MV-4-11 (cell line): ENCODE measurements at places on chromosomes 7 and 10.

- DNase-seq: no peak
Measured at GRCh38 chr10:34299105-34299611, 515.9 kb downstream of the PARD3 start.

GRCh38 chr10:122495406-122496340 is 34.3 kb downstream of the HTRA1 start:
- peak; percentile 51 for DNase-seq

GRCh38 chr7:55423277-55423711 is 58.2 kb downstream of the LANCL2 start:
- DNase-seq: no peak

DNA sequence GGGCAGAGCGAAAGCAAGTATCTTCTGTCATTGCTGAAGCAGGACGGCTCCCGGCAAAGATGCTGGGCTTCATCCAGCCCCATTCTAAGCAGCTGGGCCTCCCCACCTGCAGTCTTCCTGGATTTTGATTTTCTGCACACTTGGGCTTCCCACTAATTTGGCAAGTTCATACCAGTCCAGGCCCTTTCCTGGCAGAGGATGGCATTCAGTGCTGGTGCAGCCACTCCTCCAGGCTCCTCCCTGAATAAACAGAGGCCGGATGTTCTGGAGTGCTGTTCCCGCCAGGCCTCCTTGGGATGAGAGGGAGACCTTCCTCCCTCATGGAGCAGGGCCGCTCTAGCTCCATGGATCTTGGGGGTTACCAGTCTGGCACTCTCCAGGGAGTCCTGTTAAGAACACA is 3.4 kb downstream of the BAG3 start:
- no peak for DNase-seq

DNA sequence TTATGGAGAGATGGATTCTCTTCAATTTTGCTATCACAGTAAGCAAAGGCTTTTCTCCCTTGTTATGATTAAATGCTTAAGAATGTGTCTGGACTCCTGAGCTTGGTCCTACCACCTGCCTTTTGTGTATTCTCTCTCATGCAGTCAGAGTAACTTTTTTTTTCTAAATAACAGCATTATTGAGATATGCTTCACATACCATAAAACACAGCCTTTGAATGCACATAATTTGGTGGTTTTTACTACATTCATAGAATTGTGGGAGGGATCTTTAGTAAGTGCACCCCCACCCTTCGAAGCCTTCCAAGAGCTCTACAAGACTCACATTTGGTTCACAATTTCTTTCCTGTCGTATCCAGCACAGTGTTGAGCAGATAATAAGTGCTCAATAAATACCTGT is 175.5 kb downstream of the ADAM12 start:
- no peak for DNase-seq

- DNase-seq: no peak
Measured at GRCh38 chr10:77099136-77099535, 538.5 kb downstream of the KCNMA1 start.

DNA sequence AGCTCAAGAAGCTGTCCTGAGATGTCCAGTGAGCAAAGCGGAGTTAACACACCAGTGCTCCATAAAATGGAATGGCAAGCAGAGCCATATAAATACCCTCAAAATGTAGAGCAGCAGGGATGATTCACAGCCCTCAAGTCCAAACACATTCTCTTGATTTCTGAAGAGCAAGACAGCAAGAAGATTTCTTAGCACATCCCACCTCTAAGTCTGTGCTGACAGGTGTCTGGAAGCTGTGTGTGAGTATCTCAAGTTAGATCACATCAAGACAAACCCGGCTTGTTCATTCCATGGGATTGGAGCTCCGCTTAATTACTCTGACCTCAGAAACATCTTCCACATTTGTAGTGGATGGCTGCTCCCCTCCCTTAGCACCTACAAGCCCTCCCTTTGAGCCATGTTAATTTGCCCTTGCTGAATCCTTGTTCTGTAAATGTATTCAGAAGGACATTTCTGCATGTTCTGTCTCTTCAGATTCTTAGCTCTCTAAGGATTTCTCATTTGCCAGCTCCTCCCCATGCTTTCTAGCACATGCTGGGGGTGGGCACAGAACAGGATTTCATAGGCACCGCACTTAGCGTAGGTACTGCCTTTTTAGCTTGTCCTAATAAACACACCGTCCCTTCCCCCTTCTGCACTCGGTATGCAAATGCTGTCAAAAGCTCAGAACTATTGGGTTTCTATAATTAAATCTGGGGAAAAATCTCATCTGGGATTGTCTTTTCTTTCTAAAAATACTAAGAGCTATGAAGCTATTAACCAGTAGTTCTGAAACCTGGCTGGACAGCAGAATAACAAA is 112.7 kb downstream of the CPXM2 start:
- DNase-seq: no peak

GRCh38 chr7:146700015-146700560 is 583.5 kb downstream of the CNTNAP2 start:
- no peak for DNase-seq

DNA sequence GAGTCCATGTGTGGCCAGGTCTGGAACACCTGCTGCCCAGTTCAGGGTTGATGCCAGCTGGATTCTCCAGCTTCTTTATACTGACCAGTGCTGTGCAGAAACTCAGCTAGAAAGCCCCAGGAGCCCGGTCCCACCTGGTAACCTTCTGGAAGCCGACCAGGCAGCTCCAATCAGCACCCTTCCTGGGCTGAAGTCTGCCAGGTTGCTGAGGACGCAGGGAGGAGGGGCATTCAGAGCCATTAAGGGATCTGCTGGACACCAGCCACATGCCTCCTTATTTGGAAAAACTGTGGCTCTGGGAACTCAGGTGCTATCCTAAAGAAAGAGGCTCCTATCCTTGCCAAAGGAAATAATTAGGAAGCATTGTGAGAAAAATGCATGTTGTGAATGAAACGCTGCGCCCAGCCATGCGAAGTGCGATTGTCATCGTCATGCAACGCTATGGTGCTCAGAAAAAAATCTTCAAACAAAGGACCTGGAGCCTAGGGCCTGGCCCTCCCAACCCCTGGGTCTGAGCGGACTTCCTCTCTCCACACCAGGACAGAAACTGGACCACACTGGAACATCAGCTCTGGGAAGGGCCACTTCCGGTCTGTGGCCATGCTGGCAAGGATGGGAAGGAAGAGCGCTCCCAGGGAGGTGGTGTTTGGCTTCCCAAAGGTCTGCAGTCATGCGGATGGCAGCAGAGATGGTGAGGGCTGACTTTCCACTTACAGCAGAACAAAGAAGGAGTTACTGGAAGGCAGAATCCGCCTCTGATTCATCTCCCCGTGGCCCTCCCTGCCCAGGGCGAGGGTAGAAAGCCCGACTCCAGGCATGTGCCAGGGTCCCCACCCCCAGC is 90.1 kb downstream of the FAM53B start:
- DNase-seq: no peak

- no peak for DNase-seq
Measured at GRCh38 chr7:11332186-11332864, 358.7 kb downstream of the PHF14 start.

- no peak for DNase-seq
Measured at GRCh38 chr7:125695626-125696025, 766.0 kb upstream of the POT1 start.

DNA sequence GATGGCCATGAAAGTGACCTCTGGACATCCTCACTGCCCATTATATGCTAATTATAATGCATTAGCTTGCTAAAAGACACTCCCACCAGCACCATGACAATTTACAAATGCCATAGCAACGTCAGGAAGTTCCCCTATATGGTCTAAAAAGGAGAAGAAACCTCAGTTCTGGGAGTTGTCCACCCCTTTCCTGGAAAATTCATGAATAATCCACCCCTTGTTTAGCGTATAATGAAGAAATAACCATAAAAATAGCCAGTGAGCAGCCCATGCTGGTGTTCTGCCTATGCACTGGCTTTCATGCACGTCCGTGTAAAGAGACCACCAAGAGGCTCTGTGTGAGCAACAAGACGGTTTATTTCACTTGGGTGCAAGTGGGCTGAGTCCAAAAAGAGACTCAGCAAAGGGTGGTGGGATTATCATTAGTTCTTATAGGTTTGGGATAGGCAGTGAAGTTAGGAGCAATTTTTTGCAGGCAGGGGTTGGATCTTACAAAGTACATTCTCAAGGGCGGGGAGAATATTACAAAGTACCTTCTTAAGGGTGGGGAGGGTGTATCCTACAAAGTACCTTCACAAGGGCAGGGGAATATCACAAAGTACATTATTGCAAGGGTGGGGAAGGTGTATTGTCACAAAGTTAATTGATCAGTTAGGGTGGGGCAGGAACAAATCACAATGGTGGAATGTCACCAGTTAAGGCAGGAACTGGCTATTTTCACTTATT is 45.6 kb downstream of the LBX1 start:
- peak; percentile 11 for DNase-seq

DNA sequence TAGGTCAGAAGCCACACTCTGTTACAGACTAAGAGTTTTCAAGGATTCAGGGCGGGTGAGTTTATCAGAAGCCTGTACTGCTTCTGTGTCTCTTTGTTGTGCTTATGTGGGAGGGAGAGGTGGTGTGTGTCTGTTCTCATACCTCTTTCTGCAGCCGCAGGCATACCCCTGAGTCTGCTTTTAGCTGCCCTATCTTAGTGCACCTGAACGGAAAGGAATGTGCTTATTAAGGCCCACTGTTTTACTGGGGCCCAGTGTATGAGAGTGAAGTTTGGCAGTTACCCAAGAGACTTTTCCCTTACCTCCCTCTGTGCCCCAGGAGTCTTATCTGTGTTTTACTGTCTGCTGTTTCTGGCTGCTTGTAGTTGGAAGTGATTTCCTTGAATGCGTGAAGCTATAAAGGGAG is 104.3 kb downstream of the TYW1 start:
- no peak for DNase-seq

DNA sequence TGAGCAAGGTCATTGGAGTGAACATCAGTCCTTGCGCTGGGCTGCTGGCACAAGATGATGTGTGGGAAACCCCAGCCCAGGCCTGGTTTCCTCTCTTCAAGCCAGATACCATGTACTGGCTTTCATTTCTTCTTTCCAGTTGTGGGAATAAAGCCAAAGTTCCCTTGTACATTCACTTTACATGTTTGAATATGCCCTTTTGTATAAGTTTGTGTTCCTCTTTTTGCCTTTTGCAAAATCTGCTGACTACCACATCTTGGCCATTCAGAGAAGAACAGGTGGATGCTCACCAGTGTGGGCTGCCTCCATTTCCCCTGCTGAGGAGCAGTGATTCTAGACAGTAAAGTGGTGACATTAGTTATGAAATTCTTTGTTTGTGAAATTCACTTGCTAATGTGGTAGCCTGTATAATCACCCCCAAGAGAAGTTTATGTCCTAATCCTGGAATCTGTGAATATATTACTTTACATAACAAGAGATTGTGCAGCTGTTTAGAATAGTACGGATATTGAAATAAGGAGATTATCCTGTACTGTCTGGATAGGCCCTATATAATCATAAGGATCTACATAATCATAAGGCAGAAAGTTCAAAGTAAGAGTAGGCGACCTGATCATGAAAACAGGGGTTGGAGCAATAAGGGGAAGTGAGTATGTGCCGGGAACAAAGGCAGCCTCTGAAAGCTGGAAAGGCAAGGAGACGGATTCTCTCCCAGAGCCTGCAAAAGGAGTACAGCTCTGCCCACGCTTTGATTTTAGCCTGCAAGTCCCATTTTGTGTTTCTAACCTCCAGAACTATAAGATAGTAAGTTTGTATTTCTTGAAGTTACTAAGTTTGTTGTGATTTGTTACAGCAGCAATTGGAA is 18.8 kb upstream of the AOAH start:
- DNase-seq: peak; percentile 98

GRCh38 chr7:1090686-1091643 is 3.1 kb downstream of the GPER1 start:
- peak; percentile 52 for DNase-seq

- DNase-seq: peak; percentile 98
Measured at GRCh38 chr7:106313966-106314365, 29.2 kb upstream of the NAMPT start.

DNA sequence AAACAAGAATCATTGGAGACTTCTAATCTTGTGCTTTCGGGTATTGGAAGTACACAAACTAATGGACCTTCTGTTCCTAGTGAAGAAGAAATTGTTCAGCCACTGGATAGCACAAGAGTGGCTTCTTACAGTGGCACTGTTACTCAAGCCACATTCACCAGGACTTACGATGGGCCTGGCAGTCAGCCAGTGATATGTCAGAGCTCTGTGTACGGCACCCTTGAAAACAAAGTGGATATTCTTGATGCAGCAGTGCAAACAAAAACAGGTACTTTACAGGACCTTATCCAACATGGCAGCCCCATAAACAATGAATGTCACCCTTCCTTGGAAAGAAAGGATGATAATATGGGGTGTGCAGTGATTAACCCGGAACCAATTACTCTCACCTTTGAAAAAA is 61.6 kb downstream of the TASOR2 start:
- DNase-seq: no peak

DNA sequence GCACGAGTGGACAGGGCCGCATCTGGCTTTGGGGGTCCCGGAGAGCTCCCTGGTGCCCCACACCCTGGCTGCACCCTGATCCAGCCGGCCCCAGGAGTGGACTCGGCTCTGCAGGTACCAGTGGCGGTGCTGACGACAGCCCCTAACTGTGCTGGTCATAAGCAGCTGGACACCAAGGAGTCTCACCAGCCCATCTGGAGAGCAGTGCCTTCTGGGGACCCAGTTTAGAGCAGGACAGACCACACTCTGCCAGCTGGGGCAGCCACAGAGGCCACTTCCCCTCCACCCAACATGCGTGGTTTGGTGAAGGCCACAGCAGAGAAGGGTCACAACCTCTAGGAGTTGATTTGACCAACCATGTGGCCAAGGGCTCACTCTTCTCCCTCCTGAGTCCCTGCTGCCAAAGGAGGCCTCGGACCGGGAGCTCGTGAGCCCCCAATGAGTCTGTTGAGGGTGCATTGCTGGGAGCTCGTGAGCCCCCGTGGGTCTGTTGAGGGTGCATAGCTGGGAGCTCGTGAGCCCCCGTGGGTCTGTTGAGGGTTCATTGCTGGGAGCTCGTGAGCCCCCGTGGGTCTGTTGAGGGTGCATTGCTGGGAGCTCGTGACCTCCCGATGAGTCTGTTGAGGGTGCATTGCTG is 16.0 kb upstream of the INPP5A start:
- peak; percentile 78 for DNase-seq

DNA sequence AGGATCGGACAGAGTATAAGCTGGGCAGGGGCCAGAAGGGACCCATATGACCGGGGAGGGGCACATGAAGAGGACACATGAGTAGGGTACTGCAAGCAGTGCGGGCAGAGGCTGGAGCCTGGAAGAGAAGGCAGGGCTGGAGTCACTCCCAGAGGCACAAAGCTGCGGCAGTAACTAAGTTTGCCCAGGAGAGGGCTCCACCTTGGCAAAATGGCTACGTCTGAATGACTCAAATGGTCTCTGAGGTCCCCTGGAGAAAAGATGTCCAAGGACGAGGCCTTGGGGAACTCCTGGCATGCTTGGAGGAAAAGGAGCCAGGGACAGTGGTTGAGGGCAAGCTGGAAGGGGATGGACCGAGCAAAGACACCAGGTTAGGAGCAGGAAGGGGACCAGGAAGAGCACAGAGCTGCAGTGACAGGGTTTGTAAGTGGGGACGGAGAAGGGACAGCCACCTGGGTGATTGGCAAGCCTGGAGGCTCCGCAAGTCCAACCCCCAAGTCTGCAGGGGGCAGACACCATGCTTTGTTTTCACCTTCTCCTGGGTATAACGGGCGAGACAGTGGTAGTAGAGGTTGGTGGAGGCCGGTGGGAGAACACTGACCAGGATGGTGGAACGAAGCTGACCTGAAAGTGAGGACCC is 43.1 kb upstream of the LBX1 start:
- peak; percentile 37 for DNase-seq

- DNase-seq: no peak
Measured at GRCh38 chr10:83012866-83013265, 1126.4 kb upstream of the GHITM start.
